ENCODE measurements at places on chromosomes 3 and 15.

- DNase-seq: no peak
Observed at GRCh38 chr3:17945799-17946399, 203.5 kb upstream of the TBC1D5 start.

GRCh38 chr15:64825431-64826294, at the start of gene PIF1:
Gene PIF1 (minus strand): TSS chr15:64825647. CDS start chr15:64824335, 1,312 bp downstream.
- peak; percentile 98 for DNase-seq

GRCh38 chr3:194200422-194201081, 64.6 kb downstream of the HES1 start:
- DNase-seq: no peak

DNA sequence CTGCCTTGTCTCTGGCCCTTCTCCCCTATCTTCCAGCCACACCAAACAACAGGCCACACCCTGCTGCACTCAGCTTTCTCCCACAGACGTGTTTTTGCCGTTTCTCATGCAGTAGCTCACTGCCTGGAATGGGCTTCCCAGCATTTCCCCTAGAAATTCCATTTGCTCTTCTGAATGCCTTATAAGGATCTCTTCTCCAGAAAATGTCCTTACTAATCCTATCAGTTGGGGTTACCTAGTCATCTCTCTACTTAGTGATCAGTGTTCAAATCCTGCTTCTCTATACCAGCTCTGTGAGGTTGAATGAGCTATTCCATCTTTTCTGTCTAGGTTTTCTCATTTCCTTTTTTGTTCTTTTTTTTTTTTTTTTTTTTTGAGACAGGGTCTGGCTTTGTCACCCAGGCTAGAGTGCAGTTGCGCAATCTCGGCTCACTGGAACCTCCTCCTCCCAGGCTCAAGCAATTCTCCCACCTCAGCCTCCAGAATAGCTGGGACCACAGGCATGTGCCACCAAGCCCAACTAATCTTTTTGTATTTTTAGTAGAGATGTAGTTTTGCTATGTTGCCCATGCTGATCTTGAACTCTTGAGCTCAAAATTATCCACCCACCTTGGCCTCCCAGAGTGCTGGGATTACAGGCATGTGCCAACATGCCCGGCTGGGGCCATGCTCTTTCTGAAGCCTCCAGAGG, 98.2 kb upstream of the CHD2 start:
- no peak for DNase-seq

DNA sequence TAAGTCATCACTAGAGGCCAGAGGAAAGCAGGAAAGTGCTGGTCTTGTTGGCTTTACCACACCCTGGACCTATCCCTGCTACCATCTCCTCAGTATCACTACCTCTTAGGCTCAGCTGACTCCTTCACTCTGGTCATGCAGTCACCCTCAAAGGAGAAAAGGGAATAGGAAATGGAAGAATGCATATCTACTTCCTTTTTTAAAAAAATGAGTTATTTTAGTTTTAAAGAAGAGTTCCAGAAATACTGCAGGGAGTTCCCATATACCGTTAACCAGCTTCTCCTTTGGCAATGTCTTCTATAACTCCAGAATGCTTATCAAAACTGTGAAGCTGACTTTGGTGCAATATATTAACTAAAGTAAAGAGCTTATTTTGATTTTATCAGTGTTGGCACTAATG, 688.6 kb downstream of the DIPK2A start:
- no peak for DNase-seq

DNA sequence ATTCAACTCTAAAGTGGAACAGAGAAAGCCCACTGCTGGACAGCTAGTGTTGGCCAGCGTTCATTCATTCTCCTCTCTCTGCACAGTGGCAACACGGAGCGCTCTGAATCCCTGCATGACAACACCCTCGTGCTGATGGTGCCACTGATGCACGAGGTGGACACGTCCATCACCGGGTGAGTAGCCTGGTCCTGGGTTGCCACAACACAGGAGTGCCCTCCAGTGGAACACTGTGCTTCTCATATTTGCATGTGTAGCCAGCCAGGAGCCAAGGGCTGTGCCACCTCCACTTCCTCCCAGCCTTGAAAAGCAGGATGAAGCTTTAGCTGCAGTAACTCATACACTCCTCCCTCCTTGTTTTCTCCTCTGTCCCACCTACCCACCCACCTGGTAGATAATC, 120.0 kb upstream of the CTDSPL start:
- no peak for DNase-seq

- no peak for DNase-seq
Observed at GRCh38 chr15:58724466-58724865, 25.0 kb downstream of the ADAM10 start.

GRCh38 chr3:52240059-52240885, 1.3 kb upstream of the TWF2 start:
- DNase-seq: peak; percentile 59

Measured in hippocampal formation (tissue), 2 donors.